CD8-positive, alpha-beta T cell (primary cell): ENCODE measurements at places on chromosomes 16 and 17. TPM values are rescaled to one million over a fixed set of nuclear protein-coding genes. Genes with fewer than 3 reads are reported as not detected.
A peak's percentile ranks its signal among the peaks of the same experiment; 100 is the strongest.

CDH1 gene
- total RNA-seq = 0.49 TPM

DNA sequence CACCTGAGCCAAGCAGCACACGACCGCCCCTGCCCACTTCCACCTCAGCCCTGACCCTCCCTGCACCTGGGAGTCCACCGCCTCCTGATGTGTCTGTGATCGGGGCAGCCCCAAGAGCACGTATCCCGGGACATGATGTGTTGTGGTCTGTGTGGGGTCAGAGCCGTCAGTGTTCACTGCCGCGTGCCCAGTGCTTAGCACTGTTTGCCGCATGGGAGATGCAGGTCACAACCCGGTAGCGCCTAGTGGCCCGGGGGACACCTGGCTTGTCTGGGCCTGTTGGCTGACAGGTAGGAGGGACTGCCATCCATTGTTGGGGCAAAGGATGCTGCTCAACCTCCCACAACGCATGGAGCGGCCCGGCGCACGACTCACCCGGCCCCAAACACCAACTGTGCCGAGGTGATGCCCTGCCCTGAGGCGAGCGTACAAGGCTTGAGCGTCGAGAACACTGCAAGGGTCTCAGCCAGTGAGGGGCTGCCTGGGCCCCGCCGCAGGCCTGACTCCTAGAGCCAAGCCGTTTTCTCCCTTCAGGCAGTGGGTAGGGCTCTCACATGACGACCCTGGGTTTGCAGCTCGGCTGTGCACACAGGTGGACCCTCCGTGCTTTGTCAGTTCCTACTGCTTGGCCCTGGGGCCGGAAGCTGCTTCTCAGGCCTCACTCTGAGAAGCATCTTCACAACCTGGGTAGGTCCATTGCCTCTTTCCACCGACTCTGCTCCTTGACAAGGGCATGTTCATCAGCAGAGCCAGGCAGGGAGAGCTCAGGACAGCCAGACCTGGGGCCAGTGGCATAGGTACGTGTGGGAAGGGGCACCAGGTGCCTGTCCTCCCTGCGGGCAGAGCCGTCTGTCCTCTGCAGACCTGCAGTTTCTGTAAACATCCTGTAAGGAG lies 5.9 kb upstream of the C16orf95 start:
- no peak for DNase-seq

- DNase-seq = no peak
These were observed 314.2 kb downstream of the FOXL1 start for GRCh38 chr16:86892509-86892908.

DNA sequence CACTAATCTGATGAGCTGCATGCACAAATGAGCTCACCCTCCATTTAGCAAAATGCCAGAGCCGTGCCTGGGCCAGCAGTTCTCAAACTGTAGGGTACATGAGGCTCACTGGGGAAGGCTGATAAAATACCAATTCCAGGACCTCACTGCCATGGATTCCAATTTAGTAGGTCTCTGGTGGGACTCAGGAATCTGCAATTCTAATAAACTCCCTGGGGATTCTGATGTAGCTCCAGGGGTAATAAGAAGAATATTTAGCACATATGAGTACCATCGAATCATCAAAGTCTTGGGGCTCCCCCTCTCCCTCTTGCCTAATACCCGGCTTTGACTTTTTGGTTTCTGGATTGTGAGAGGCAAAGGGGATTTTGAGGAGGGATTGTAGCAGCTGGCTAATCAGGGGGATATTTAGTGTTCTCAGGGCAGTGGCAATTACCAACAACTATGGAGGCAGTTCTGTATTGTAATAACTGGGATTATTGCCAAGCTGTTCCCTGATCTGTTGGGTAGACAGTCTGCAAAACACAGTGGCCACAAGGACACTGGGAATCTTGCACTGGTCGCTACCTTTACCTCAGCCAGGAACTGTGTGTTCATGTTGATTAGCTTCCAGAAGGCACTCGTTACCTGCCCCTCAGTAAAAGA lies 140.4 kb downstream of the SHISA9 start:
- DNase-seq = no peak

- peak; percentile 17 for DNase-seq
These were observed 1.5 kb downstream of the MGAT5B start for GRCh38 chr17:76869496-76870376.

- no peak for DNase-seq
These were observed 61.4 kb downstream of the HAPSTR1 start for GRCh38 chr16:9152649-9153501.

- no peak for DNase-seq
These were observed 1332.3 kb downstream of the CDH11 start for GRCh38 chr16:63789603-63790002.

TMEM238L gene
- total RNA-seq = not detected

DNA sequence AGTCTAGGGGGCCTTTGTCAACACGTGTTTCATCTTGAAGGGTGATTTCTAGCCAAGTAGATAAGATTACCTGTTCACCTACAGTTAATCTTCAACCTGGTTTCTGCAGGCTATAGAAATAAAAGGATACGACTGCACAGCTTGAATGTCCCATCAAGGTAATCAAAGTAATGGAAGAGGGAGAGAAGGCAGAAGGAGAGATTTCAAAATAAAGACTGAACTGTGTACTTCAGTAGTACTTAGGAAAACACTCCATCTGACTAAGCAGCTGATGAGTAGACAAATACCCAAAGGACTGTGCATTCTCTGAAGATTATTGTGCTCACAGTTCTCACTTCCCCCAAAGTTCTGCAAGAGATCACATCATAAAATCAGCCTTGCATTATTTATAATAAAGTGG lies 5.8 kb upstream of the RFFL start:
- DNase-seq = no peak

DNA sequence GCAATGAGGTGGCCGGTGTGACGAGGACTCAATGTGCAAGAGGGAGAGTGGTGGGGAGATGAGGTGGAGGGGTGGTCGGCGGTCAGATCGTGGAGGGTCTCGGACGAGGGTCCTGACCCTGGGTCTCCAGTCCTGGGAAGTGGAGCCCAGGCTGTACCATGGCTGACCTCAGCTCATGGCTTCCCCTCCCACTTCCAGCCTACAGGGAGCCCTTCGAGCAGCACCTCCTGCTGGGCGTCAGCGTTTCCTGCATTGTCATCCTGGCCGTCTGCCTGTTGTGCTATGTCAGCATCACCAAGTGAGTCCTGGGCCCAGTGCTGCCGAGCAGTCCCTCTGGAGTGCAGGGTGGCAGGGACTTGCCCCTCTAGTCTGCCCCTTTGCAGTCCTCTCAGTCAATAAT lies 41.8 kb downstream of the IL4R start:
- no peak for DNase-seq

MPP2 gene
- total RNA-seq = 11.8 TPM

DNA sequence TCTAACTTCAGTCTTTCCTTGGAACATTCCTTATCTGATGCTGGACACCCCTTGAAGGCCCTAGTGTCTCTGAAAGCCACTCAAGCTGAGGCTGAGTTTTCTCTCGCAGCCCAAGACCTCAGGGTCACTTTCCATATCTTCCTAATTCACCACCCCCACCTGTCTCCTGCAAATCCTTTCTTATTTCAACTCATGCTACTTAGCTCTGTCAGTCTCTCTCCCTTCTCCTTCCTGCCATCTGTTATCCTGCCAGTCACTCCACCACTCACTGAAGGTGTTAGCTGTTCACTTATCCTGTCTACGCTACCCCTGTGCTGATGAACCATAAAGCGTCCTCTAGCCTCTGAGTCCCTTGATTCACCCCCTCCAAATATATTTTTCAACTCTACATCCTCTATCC lies 143.9 kb upstream of the SHISA6 start:
- DNase-seq = no peak

DNA sequence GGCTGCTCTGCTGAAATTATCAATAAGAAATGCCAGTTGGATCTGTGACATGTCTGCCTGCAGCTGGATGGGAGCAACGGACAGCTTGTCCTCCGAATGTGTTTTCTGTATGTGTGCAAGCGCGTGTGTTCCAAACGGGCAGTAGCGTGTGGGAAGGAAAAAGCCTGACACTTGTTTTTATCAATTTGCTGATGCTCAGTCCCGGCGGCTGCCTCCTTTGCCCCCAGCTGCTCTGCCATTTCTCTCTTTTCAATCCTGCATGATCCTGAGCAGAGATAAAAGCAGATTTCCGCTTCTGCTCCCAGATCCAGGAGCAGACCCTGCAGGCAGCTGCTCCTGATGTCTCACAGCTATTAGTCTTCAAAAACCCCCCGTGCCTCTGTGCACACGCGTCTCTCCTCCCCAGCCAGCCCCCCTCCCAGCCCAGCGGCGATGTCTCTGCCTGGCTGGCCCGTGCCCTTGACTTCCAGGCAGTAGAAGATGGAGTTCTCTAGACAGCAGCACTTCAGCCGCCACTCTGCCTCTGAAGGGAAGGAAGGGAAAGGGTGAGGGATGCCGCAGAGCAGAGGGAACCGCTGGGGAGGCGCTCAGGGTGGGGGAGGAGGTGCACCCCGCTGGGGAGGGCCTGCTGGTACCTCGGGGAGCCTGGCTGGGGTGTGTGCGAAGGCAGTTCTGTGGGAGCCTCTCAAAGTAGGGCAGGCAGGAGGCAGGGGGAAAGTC lies 4.1 kb downstream of the PRCD start:
- DNase-seq = no peak

DNA sequence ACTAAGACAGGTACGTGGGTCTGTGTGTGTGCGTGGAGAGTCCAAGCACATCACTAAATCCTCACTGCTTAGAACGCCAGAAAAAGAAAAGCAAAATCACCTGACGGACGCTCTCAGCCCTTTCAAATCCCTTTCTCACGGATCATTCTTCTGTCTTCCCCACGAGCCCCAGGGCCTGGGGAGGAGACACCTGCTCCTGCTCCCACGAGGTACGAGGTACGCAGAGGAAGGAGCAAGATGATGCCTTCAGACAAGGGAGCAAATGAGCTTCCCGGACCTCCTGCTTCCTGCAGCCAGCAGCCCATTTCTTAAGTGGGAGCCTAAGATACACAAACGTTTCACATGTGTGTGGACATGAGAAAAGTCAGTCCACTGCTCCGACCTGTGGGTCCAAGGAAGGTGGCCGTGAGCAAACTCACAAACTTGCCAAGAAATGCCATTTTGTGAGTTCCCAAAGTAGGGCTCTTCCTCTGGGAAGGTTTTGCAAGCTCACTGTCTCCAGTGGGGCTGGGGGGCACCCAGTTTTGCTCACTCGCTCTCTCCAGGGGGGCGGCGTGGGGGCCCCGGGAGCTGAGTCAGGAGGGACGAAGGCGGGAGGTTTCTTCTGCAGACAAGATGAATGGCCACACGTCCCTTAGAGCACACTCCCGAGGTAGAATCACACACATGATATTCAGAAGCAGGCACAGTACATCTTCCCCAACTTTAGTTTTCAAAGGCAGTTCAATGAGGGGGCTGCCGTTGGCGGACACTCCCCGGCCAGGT lies 68.1 kb downstream of the MRM3 start:
- no peak for DNase-seq

GRCh38 chr16:25390761-25391160 lies 133.1 kb upstream of the ZKSCAN2 start:
- DNase-seq = no peak

LDAF1 gene
- 7.9 TPM for total RNA-seq

DOC2A gene
- total RNA-seq = not detected

DNA sequence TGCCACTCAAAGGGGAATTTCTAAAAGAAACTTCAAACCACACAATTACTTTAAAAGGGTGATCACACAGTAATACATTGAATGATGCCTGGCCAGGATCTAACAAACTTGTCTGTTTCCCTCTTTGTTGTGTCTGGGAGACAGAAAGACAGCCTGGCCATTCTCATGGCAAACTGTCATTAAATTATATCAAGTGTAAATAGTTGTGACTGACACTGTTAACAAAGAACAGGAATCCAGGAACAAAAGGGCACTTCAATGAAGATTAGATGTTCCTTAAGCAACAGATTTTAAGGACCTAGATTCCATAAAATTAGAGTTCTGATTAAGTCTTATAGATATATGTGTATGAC lies 383.6 kb downstream of the KCNJ2 start:
- DNase-seq = no peak

DNA sequence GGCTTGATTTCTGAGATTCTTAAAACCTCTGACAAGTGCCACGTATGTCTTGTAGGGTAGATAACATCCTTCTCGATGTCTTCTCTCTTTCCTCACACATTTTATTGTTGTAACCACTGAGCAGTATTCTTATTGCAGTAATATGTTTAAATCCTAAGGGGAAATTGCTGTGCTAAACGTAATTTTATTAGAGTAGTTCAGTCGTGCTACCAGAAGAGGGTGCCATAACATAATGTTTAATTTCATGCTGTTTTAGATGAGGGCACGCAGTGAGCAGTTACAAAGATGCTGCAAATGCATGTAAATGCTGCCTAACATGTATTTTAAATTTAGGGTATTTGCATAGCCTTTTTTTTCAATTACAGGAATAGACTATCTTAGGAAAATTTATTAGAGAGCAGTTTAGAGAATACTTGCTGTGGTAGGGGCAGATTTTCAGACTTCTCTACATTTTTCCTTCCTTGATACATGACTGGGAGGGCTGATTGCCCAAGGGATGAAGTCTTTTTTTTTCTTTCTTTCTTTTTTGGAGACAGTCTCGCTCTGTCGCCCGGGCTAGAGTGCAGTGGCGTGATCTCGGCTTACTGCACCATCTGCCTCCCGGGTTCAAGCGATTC lies 51.7 kb downstream of the GAN start:
- DNase-seq = no peak
